ENCODE measurements at places on chromosomes 16 and 17.

GRCh38 chr16:10983159-10983558 lies 38.8 kb downstream of the CLEC16A start:
- DNase-seq, result no peak

- no peak for DNase-seq
Measured at GRCh38 chr16:17403156-17403809, 67.5 kb downstream of the XYLT1 start.

DNA sequence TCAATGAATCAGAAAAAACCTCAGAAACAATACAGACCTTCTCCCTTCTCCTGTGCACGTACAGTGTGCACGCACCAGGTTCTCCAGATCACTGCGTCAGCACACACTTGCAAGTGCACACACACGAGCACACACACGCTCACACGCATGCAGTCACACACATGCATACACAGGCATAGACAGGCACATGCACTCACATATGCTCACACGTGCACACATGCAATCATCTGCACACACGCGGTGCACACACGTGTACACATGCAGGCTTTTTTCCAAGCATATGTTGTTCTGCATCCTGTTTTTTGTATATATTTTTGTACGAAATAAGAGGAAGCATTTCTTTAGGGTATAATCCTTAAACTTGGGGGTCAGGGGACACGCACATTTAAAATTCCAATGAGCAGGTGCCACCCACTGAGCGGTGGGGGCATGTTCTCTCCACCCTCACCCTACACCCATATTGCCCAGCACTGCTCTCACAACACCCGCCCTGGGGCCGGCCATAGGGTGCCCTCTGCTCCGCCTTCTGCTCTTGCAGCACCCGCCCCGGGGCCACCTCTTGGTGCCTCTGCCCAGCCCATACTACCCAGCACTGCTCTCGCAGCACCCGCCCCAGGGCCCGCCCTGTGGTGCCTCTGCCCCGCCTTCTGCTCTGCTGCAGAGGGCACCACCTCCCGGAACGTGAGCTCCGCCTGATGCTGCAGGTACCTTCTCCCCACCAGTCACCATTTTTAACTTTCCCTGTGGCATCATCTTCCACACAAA lies 20.9 kb downstream of the KLHDC4 start:
- no peak for DNase-seq

DNA sequence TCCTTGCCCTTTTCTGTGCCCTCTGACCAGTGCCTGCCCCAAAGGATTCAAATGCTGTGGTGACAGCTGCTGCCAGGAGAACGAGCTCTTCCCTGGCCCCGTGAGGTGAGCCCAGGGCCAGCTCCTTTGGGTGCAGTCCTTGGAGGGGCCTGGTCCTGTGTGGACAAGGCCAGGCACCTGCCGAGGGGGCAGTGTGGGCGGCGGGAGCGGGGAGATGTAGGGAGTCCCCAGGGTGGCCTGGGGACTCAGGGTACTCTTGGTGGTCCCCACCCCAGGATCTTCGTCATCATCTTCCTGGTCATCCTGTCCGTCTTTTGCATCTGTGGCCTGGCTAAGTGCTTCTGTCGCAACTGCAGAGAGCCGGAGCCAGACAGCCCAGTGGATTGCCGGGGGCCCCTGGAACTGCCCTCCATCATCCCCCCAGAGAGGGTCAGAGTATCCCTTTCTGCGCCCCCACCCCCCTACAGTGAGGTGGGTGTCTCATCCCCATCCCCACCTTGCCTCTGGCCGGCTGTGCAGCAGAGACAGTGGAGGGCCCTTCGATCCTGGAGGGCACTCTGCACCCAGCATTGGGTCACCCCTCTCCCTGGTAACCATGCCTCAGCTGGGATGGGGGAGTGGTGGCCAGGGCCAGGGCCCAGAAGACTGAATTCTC lies 4.4 kb downstream of the TMEM92 start:
- no peak for DNase-seq

- no peak for DNase-seq
Measured at GRCh38 chr16:84808826-84809225, 11.0 kb upstream of the CRISPLD2 start.

DNA sequence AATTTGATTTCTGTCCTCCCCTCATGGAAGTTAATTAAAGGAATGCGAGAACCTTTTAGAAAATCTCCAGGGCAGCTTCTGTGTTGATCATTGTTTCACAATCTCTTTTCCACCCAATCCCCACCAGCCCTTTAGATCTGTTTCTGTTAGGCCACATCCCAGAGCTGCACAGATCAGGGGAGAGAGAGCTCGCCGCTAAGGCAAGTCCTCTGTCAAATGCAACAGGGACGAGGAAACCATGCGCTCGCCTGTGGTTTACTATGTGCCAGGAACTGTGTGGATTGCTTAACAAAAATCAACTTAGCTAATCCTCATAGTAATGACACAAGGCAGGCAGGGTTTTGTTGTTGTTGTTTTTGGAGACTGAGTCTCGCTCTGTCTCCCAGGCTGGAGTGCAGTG lies 115.4 kb downstream of the SALL1 start:
- DNase-seq, result no peak

DNA sequence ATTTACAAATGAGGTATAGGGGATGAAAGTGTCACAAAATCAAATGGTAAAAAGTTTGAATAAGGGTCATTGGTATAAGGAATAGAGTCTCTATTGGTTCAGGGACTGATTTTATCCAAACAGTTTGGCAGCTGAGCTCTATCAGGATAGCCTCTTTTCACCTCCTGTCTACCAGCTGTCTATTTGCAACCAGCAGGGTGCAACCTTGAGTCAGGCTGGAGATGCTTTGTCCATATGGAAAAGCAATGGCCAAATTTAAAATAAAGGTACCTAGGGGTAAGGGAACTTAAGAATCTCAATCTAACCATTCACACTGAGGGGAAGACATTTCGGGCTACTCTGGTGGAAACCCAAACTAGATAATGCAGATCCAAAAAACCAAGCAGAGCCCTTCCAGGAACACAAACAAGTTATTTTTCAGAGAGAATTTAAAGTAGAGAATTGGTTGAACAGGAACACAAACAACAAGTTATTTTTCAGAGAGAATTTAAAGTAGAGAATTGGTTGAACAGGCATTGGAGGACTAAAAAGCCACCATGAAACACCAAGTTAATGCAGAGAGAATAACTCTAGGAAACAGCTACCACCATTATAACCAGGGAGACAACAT lies 12.6 kb upstream of the CA10 start:
- no peak for DNase-seq

DNA sequence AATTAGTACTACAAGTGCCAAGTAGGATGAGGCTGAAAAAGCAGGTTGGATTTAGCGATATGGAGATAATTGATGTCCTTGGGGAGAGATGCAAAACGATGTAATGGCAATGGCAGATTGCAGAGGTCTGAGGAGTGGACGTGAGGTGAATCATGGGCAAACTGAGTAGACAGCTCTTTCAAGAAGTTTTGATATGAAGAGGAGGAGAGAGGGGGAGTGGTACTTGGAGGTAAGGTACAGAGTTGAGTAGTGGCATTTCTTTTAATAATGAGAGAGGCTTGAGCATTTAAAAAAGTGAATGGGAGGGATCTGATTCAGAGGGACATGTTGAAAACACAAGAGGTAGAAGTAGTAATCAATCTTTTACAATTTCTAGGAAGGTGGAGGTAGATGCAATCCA lies 17.7 kb upstream of the VPS4A start:
- no peak for DNase-seq

DNA sequence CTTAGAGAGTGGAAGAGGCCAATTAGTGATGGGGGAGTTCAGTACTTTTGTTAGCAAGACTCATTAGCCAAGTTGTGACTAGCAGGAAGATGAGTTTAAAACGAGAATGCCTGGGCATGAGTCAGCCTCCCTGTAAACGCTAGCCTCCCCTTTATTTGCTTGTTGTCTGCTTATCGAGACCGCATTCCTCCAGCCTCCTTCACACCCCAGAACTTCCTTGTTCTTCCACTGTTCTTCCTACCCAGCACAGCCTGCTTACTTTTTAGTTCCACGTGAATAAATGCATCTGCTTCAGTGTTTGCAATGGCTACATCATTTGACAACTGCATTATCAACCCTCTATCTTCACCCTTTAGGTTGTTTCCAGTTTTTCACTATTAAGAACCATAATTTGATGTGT lies 20.2 kb upstream of the OR3A1 start:
- no peak for DNase-seq

- DNase-seq, result no peak
Measured at GRCh38 chr16:81863630-81864352, 84.7 kb downstream of the PLCG2 start.

DNA sequence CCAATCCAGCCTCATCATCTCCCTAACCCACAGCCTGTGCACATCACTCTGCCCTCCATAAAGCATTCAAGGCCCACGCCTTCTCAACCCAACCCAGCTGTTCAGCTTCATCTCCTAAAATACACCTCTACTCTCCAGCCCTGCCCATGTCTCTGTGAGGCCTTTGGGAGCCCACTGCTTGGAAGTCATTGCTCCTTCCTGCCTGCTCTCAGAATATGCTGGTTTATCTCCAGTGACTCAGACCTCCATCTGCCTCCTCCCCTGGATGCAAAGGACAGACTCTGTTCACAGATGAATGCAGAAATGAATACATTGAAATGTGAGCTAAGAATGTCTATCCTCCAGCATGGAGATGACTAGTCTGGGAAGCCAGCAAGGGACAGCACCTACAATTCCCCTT lies 19.0 kb downstream of the KCNG4 start:
- DNase-seq, result peak; percentile 72

GRCh38 chr16:63749276-63749675 lies 1372.6 kb downstream of the CDH11 start:
- DNase-seq, result no peak

DNA sequence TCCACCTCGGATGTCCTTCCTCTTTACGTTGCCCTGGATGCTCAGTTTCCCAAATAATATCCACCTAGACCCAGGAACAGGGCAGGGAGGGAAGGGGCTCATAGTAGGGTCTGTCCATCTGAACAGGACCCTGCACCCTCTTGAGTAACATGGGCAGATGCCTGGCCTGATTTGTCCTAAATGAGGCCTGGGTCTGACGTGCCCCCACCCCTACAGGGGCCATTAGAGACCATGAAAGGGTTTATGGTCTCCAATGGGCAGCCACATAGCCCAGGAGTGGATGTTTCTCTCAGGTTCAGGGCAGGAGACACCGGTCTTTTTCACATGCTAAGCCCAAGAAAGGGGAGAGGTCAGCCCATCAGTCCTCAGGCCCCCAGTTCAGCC lies 6.8 kb downstream of the CACNG1 start:
- no peak for DNase-seq

DNA sequence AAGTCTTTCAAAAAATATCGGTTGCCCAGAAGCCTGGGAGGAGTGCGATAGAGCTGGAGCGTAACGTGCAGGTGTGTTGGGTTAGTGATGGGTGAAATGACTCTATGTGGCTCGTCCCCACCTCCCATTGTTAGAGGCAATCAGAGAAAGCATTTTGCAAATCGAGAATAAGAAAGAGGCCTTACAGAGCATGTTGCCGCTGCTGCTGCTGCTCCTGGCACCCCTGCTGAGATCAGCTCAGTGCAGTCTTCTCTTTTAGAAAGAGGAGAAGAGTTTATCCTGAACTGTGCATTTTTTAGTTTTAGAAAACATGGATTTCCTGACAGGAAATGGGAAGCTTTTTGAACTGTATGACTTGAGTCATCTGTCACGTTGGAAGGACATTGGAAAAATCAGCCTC lies 774.5 kb upstream of the RBFOX1 start:
- no peak for DNase-seq

GRCh38 chr17:47996201-47996600 lies 25.3 kb downstream of the CDK5RAP3 start:
- DNase-seq, result no peak

DNA sequence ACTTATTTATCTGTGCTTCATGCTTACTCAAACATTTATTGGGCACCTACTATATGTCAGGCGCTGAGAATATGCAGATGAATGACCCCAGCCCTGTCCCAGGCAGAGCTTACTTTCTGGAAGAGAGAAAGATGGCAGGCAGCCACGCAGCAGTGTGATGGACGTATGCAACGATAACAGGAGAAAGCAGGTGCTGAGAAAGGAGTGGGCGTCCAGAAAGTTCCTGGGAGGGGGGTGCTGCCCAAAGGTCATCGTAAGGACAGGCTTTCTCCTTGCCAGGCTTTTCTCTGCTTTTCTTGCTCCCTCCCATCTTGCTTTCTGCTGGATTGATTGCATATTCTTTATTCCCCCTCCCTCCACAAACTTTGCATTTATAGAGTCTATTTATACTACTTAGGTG lies 124.5 kb downstream of the GAS7 start:
- no peak for DNase-seq

- no peak for DNase-seq
Measured at GRCh38 chr17:21419299-21420239, 43.4 kb downstream of the KCNJ12 start.

DNA sequence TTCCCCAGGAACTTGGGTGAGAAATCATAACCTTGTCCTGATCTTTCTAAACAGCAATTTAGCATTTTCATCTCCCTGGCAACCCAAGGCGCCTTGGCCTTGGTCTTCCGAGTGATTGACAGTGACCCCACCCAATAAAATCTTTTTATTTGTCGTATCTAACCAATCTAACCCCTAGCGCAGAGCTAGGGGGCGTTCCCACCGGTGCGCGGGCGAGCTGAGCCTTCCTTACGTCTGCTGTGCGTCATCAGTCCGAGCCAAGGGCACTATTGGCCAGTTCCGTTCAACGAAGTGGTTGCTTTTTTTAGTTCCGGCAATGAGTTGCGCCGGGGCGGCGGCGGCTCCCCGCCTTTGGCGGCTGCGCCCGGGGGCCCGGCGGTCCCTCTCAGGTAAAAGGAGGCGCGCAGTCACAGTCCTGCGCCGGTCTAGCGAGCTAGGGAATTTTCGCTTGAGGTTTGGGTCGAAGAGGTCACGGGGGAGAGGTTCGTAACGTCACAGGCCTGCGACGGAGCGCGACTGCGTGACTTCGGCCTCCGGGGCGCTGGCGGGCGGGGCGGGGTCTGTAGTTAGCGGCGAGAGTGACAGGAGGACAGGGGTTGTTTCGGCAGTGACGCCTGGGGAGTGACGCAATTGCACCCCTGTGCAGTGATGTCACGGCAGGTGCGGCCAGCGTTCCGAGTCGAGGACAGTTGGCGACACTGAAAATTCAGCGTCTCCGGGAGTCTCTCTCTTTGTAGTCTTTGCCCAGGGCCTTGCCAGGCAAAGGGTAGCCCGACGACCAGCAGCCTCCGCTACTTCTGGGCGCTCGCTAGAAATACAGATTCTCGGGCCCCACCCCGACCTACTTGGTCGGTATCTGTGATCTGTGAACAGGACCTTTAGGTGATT lies at the start of gene COQ7:
Gene COQ7 (plus strand): TSS at position 266 of the 888 bp plus-strand sequence. CDS start 51 bp downstream, at position 317.
- peak; percentile 100 for DNase-seq

- DNase-seq, result peak; percentile 12
Measured at GRCh38 chr16:47213761-47214440, 70.2 kb upstream of the NETO2 start.

DNA sequence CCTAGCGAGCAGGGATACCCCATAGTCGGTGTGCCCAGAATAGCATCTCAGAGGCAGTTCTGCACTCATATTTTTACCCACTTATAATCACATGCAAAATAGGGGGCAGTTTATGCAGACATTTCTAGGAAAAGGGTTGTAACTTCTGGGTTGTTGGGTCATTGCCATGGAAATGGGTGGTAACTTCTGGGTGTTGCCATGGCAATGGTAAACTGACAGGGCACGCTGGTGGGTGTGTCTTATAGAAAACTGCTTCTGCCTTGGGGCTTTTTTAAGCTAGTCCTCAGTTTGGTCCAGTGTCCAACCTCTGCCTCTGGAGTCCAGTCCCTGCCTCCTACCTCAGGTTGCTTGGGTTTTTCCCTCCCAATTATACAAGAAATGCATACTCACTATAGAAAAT lies 7.4 kb upstream of the SPAG9 start:
- no peak for DNase-seq
